Stimulated activated CD8-positive, alpha-beta memory T cell treated with anti-CD3 and anti-CD28 coated beads, Interleukin-4, amount 100 ng/mL, for 24 hours (primary cell): ENCODE measurements at places on chromosomes 6 and 20.

- no peak for DNase-seq
Measured at GRCh38 chr20:1801929-1802306, 93.3 kb upstream of the SIRPA start.

- DNase-seq, result no peak
Measured at GRCh38 chr6:70680396-70680795, 12.7 kb downstream of the SMAP1 start.

DNA sequence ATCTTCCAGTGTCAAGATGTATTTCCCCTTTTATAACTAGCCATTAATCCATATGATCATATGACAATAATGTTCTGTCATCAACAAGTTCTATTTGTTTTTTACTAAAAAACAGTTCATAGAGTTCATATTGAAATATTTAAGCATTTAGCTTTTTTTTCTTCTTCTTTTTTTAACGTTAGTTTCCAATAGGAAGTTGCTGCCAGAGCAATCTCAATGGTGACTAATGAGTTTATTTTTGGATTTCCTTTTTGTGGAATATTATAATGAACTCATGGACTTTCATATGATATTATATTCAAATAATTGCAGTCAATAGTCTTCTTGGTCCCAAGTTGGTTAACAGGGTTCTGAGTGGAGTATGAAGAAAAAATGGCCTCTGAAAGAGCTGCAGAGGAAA, 343.3 kb downstream of the BCKDHB start:
- no peak for DNase-seq

DNA sequence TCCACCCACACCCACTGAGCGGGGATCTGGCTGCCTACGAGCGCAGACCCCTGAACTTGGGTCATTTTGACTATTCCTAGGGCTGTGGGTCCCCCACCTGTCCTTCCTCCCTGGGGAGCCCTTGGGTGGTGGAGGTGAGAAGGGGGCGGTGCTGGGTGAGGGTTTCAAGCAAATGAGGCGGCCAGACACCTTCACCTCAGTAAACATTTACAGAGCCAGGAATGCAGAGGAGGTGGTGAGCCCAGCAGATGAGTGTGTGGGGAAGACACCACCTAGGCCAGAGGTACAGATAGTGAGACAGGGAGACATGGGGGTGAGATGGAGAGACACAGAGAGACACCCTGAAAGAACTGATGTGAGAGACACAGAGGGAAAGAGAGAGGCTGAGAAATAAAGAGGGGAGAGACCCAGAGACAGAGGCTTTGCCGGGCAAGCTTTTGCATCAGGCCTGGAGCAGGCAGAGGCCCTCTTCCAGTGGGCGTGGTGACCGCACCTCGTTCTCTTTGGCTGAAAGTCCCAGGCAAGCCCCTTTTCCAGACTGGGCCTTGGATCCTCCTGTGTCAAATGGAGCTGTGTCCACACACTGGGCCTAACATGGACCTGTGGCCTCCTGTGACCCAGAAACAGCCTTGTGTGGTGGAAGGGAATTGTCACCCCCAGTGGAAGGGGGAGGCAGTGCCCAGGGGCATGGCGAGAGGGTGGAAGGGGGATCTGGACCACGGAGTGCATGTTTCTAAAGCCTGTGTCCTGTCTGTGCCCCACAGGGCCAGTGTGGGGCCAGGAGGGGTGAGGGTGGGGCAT, 29.7 kb downstream of the CEBPB start:
- no peak for DNase-seq

DNA sequence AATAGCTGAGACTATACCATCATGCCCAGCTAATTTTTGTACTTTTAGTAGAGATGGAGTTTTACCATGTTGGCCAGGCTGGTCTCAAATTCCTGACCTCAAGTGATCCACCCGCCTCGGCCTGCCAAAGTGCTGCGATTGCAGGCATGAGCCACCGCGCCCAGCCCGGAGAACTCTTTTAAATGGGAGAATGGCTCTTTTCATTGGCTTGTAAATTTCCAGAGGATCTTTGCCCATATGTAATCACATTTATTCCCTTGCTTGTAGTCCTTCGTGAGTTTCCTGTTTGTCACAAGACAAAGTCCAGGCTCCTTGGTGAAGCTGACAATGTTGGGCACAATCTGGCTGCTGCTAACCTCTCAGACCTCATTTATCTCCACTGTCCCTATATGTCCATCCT, 135.1 kb downstream of the CEP57L1 start:
- no peak for DNase-seq
